ENCODE measurements at places on chromosomes 16 and 17.

DNA sequence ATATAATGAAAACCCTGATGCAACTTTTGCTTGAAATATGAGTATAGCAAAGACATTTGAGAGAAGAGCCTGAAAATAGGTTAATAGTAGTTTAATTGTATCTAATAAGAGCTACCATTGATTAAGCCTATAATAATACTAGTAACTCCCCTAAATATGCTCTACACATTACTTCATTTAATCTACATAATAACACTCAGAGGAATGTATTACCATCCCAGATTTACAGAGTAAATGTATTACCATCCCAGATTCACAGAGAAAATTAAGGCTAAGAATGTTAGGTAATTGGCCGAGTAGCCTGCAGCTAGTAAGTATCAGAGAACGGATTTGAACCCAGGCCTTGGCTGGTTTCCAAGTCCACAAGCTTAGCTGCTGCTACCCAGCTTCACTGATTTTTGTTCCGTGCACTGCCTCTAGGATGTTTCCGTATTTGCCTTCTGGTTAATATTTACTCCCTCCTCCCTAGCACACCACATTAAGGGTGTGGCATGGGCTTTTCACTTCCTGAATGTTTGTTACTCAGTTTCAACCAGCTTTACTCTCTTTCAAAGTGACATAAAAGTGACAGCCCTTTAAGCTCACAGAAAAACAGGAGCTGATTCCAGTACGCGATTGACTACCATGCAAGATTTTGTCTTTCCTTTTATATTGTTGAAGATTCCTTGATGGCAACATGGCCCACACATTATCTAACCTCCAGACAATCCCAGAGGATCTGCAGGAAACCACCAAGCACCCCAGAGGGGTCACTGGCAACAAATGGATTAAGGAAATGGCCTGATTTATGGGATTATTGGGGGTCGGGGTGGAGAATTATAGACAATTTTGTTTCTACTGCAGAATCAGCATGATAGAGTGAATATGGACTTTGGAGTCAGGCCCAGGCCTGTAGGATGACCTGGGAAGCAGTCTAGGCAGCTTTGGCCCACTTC lies 26.7 kb upstream of the TOX3 start:
- no peak for DNase-seq

DNA sequence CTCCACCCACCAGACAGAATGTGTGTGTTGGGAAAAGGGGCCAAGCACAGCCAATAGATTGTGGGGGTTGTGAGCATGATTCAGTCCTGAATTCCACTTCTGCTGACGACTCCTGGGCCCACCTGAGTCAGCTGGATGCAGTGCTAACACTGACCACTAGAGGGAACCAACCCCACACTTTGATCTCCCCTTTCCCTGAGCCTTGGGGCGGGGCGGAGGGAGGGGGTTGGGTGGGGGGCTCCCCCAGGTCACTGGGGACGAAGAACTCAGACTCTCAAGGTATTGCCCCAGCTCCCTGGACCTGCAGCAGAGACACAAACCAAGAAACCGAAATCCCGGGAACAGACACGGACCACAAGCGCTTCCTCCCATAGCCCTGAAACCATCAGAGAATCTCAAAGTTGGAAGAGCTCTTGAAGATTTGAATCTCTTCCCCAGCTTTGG lies 621 bp upstream of the CSHL1 start:
- peak; percentile 29 for DNase-seq

- no peak for DNase-seq
Measured at GRCh38 chr16:2791174-2791573, 3.8 kb upstream of the PRSS33 start.

DNA sequence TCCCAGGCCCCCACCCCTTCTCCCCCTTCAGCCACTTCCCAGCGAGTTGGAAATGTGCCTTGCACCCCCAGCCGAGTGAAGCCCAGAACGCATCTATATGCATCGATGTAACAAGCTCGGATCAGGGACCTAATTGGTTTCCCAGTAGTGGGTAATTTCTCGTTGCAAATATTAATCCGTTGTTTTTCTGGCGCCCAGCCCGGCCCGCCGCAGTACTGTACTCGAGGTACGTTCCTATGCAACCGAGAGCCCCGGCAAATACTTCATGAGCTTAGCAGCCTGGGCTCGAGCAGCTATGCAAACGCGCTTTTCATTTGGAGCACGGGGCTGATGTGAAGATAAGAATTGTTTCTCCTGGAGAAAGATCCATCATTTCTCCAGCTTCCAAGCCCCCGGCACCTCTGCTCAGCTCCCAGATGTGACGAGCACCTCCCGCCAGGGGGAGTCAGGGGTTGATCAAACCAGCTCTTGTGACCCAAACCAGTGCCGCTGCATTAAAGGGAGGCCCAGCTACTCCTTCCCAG lies 229.8 kb downstream of the KATNIP start:
- DNase-seq = no peak

DNA sequence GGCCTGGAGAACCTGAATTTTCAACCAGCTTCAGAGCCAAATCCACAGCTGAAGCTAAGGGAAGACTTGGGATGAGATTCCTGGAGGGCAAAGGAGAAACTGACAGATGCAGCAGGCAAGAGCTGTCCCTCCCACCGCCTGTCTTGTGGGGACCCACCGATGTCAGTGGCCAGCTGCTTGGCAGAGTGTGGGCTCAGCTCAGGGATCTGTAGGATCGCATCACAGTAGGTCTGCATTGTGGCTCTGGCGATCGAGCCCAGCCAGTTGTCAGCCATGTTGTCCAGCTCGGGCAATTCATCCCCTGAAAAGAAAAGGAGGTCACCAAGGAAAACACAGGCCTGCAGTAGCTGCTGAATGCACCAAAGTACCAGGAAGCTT lies 60.8 kb downstream of the COG7 start:
- DNase-seq = no peak

DNA sequence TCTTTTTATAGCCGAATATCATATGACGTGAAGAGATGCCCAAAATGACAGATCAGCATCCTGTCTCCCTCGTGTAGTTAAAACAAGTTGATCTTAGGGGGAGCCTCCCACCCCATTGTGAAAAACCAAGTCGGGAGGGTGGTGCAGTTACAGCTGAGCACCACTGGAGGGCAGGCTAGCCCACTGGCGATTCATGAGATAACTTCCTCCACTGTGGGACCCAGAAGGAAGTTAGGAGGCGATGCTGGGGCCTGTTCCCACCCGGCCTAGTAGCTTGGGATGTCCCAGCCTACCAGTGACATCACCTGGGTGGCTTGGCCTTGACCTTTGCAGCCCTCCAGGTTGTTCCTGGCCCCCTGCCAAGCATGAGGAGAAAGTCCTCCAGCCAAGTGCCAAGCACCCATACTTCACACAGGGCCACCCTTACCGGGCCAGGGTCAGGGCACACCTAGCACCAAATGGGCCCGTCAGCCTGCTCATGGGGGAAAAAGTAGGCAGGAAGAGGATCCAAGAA lies 8.1 kb upstream of the CPNE2 start:
- DNase-seq = peak; percentile 45

DNA sequence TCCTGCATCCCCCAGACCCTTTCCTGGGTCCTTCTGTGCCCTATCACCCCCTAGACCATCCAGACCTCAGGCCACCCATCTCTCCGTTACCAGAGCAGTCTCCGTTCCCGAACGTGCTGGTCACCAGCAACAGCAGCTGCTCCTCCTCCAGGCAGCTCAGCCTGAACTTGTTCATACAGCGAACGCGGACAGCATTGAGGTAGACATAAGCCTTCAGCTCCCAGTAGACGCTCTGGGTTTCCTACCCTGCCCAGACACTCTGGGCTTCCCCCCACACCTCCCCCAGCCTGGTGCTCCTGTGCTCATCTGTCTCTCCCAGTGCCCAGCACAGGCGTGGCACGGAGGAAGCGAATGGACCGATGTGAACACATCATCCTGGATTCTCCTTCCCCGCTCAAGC lies 41.6 kb upstream of the RNFT1 start:
- no peak for DNase-seq

- peak; percentile 60 for DNase-seq
Measured at GRCh38 chr17:76353599-76354316, at the start of gene PRPSAP1. Gene PRPSAP1, minus strand, starts transcription at chr17:76353916. Its CDS starts 213 bp downstream, at chr17:76353703.

- no peak for DNase-seq
Measured at GRCh38 chr17:36949461-36949927, 740 bp downstream of the AATF start.

- no peak for DNase-seq
Measured at GRCh38 chr17:68431661-68432071, 25.6 kb downstream of the WIPI1 start.

GRCh38 chr17:41633556-41634199 lies 9.3 kb upstream of the KRT17 start:
- no peak for DNase-seq

- DNase-seq = peak; percentile 37
Measured at GRCh38 chr17:4420692-4421131, 13.0 kb upstream of the SPNS3 start.

GRCh38 chr17:1491443-1492248 lies 840 bp downstream of the MYO1C start:
- DNase-seq = no peak

- no peak for DNase-seq
Measured at GRCh38 chr17:78364436-78365281, 4.8 kb upstream of the SOCS3 start.

GRCh38 chr16:73057291-73058210 lies 9.6 kb upstream of the ZFHX3 start:
- DNase-seq = no peak
